ENCODE measurements at places on chromosomes 1 and 21. TPM values are rescaled to one million over a fixed set of nuclear protein-coding genes. Genes with fewer than 3 reads are reported as not detected.

UFC1 gene
- total RNA-seq, result 84.2 TPM

GRCh38 chr21:32966120-32966519 is 59.6 kb upstream of the OLIG2 start:
- no peak for DNase-seq

- no peak for DNase-seq
These were observed 4.3 kb downstream of the PAQR7 start for GRCh38 chr1:25871086-25871703.

TMEM54 gene
- total RNA-seq, result 23.7 TPM

DNA sequence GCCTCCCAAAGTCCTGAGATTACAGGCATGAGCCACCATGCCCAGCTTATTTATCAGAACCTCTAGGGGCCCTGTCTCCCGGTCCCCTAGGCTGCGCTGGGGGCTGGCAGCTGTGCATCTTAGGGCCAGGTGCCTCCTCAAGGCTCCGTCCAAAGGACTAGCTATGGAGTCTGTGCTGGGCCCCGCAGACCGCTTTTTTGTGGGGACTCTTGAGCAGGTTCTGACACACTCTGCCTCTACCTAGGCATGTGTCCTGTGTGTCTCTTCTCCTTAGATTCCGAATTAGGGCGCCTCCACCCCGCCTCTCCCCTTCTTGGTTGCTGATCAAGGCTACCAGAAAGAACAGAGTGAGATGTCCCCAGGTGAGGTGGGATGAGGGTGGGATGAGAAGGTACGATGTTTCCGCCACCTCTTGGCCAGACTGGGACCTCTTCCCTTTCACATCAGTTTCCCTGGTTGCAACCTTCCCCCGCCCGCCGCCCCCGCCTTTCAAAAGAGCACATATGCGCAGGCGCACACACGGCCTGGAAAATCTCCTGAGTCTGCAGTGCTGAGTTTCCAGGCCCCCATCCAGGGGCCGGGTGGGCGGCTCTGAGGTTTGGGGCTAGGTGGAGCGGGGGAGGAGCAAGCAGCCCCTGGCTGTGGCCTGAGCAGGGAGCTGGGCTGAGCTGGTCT is 5.0 kb upstream of the PTPN7 start:
- DNase-seq, result no peak

- DNase-seq, result no peak
These were observed 255.9 kb downstream of the NFIA start for GRCh38 chr1:61337981-61338848.

GRCh38 chr1:146032631-146033219 is 11.2 kb upstream of the HJV start:
- no peak for DNase-seq

Measured in chondrocyte (in vitro differentiated cells).